ENCODE measurements at places on chromosomes 6 and 20. TPM values are rescaled to one million over a fixed set of nuclear protein-coding genes. Genes with fewer than 3 reads are reported as not detected.

- DNase-seq = no peak
These were observed 2.5 kb upstream of the KATNA1 start for GRCh38 chr6:149651056-149651455.

- no peak for DNase-seq
These were observed 71.2 kb downstream of the TIAM2 start for GRCh38 chr6:155066361-155066760.

GRCh38 chr20:63536241-63536977 is 767 bp downstream of the PTK6 start:
- no peak for DNase-seq

DNA sequence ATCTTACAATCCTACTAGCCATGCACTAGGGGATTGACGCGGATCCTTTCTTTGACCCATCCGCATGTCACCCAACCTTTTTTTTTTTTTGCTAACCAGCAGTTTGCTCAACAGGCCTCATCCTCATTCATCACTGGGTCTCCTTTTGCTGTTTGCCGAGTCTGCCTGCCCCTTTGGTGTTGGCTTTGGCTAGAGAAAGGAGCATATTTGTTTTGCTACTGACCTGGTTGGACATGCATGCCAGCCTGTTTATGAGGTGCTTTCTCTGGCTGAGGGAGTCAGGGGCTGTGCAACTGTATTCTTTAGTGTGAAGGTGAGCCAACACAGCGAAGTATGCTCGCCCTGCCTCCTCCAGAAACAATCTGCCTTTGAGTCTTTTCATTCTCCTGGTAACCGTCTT is 40.2 kb downstream of the E2F3 start:
- no peak for DNase-seq

GRCh38 chr6:108671790-108672189 is 111.1 kb downstream of the FOXO3 start:
- DNase-seq = no peak

The SH3BGRL2 gene
- polyA plus RNA-seq = 2.0 TPM

DNA sequence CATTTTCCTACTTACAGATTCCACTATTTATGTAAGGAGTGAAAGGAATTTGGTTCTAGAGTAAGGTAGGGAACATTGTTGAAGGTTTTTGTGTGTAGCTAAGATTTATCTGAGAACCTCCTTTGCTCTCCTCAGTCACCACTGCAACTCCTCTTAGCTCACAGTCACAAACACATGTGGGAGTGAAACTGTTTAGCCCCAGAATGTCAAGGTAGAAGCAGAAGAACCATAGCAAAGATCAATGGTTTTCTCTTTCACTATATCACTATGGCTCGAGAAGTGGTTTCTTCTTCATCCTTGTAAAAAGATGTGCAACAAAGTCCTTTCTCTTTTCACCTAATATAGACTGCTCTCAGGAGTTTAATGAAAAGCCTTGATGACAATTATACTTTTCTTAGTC is 6.5 kb upstream of the DEFB112 start:
- no peak for DNase-seq

The PGC gene
- polyA plus RNA-seq = not detected

DNA sequence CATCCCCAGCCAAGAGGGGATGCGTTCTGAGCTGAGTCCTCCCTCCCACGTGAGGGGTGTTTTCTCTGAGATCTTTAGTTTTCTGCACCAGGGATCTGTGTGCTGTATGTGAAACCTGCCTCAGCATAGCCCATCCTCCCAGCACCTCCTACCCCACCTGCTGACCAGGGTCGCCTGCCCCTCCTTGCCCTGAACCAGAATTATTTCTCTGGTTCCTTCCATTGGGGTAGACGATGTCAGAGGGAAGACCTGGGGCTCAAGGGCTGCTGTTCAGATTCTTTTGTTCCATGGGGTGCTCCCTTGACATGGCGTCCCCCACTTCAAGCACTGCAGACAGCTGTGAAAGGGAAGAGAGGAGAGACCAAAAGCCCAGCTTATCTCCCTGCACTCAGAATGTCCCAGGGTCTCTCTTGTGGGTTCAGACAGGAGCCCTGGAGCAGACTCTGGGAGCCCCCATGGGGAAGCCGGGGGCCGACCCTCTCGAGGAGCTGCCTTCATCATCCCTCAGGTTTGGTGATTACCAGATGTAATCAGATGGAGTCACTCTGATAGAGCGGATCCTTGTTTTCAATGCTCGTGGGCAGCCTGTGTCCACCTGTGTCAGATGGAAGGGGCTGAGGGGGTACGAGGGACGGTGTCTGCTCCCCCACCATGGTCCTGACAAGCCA is 74.3 kb downstream of the ERMARD start:
- DNase-seq = no peak

The COL12A1 gene
- polyA plus RNA-seq = 27.7 TPM

The TAGAP gene
- 0.03 TPM for polyA plus RNA-seq

DNA sequence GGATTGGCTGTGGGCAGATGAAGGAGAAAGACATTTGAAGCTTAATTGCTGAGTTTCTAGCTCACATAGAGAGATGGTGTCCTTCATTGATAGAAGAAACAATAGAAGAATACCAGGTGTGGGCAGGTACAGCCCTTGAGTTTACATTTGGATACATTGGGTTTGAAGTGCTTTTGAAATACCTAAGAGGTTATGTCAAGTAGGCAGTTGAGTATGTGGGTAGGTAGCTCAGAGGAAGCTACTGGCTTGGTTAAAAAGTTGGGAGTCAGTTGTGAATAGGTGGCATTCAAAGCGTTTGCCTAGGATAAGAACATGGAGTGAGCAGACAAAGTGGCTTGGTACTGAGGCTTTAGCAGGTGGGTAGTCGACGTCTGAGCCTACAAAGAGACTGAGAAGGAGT is 25.0 kb downstream of the NDUFAF5 start:
- no peak for DNase-seq

DNA sequence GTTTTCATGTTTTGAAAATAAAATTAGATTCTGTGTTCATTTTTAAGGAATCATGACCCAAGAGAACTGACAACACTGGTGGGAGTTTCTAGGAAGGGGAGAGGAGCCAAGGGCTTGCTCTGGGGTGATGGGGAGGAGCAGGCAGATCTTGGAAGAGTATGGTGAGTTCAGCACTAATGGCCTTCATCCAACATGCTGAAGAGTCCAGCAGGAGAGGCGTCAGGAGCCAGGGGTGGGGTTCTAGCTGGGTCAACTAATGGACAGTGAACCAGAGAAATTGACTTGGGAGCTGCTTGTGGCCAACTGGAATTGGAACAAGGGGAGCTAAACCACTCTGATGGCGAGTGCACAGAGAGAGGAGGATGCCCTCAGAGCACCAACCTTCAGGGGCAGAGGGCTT is 107.1 kb downstream of the MRPL14 start:
- no peak for DNase-seq

- DNase-seq = no peak
These were observed 12.0 kb downstream of the RNF114 start for GRCh38 chr20:49948178-49948577.

DNA sequence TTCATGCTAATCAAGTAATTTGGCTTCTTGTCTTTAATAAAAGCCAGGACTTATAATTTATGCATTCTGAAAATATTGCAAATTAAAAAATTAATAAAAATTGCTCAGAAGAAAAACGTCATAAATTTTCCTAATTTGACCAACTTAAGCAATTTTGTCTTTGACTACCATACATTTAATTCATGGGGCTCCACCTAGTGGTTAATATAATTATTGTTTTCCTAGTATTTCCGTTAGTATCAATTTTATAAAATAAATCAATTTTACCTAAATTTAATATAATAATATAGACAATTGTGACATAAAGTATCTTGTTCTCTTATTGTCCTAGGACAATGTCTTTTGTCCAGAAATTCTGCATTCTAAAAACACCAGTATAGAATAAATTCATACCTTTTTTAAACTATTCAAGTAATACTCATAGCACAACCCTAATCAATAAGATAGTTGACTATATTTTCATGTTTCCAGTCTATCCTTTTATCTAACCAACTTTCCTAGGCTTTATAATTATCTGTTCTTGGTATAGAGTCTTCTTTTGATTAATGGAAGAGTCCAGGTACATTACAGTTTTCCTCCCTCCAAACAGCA is 319.9 kb downstream of the TRDN start:
- DNase-seq = no peak

- no peak for DNase-seq
These were observed 141.3 kb upstream of the MYLIP start for GRCh38 chr6:15987569-15987968.

DNA sequence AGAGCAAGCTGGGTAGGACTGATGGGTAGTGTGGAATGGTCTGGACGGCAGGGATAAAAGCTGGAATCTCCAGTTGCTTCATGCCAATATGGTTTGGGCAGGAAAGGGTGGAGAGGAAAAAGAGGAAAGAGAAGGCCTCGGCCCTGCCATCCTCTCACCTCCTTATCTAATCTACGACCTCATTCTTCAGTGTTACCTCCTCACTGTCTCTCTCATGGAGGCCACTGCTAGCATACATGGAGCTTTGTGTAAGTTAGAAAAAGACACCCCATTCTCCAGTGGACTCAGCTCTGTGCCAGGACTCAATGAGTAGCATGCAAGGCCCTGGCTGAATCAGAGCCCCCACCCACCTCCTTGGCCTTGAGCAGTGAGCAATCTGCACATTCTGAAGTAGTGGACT is 6.1 kb upstream of the ARID1B start:
- DNase-seq = no peak

DNA sequence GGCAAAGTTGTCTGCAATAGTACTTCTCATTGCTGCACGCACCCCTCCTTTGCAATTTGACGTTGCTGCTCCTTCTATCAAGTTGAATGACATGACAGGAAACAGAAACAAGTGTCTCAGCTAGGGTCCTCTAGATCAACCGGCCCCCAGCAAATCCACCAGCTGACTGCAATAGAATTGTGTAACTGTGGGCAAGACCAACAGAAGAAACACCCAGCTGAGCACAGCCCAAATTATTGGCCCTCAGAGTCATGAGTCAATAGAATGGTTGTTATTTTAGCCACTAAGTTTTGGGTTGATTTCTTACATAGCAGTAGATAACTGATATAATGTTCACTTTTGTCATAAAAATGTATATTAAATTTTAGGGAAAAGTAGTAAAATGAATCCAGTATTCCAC is 202.7 kb downstream of the MAFB start:
- no peak for DNase-seq

DNA sequence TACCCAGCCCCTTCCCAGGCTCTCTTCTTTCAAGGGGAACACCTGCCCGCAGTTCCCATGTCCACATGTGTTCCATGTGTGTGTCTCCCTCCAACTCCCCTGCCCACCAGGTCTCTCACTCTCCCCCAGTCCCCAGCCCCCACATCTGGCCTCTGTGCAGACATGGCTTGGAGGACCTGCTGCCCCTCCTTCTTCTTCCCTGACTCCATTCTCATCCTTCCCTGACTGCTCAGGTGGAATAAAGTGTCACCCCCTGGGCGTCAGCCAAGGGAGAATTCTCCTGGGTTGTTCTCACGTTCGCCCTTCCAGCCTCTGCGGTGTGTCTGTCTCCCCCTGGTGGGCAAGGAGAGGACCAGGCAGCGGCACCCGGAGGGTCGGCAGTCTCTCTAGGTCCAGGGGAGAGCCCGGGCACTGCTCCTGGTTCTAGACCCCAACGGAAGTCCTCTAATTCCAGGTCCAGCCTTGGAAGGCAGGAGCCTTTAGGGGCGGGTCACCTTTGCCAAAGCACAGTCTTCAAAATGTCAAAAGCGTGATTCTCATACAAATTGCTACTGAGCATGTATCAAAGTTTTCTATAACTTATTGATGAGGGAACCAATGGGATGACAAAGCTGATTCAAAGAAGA is 50.5 kb downstream of the EBF4 start:
- peak; percentile 44 for DNase-seq

The AVP gene
- polyA plus RNA-seq = not detected

DNA sequence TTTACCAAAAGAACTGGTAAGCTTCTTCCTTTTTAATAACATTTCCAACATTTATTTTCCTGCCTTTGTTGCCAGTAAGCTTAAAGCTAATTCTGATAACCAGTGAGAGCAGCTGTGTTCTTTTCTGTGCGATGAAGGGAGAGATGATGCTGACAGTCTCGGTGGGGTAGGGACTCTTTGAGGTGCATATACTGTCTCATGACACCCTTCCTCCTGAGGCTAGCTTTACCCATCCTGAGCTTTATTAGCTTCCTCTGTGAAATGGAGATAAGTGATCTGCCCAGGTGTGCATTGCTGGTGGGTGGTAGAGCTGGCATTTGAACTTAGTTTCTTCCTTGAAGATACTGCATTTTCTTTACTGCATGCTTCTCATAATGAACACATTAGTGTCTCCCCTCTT is 92.5 kb downstream of the LRRC1 start:
- DNase-seq = no peak

The CST5 gene
- polyA plus RNA-seq = not detected

The HEY2 gene
- not detected for polyA plus RNA-seq

DNA sequence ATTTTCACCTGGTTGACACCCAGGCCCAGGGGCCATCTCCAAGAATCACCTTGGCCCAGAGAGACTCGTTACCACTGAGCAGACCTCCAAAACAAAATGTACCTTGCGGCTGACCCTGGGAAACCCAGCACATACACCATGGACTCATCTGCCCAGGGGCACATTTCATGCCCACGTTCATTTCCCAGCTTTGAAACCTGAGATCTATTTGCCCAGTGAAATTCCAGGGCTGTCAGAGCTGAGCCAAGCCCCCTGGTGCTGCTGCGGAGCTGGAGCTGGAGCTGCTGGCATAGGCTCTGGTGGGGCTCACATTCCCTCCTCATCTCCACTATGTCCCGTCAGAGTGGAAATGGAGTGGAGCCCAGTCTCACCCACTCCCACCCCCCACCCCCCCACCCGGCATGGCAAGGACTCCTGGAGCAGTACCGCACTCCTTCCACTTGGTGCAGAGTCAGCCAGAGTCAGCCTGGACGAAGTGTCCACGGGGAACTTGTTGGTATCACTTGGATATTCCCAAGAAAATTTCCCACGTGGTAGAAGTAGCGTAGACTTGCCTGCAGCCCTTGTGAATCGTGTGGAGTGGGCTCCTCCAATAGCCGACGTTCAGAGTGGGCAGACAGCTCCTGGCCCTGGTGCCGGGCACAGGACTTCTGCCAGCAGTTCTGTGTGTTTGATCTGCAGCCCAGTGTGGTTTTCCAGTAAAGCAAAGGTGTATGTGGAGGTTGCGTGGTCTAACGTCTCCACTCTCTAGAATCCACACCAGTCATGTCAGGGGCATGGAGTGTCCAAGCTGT is 18.1 kb upstream of the OSER1 start:
- DNase-seq = no peak

DNA sequence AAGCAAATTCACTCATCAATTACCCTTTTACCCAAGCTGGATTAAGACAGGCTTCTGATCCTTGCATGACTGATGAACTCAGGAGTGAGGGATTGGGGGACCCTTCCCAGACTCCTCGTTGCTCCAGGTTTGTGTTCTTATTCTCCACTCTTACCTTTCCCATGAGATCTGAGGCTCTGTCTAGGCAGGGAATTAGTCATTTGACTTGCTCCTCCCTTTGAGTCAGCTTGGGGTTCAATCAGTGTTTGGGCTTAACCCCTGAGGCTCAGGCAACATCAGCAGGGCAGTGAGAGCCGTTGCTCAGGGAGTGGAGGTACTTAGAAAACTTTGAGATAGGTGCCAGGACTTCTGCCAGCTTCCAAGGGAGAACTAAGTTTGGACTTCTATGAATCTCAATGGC is 20.7 kb upstream of the TOX2 start:
- DNase-seq = no peak

- no peak for DNase-seq
These were observed 915 bp upstream of the C6orf47 start for GRCh38 chr6:31661262-31662123.
